ENCODE measurements at places on chromosomes 4 and X.

DNA sequence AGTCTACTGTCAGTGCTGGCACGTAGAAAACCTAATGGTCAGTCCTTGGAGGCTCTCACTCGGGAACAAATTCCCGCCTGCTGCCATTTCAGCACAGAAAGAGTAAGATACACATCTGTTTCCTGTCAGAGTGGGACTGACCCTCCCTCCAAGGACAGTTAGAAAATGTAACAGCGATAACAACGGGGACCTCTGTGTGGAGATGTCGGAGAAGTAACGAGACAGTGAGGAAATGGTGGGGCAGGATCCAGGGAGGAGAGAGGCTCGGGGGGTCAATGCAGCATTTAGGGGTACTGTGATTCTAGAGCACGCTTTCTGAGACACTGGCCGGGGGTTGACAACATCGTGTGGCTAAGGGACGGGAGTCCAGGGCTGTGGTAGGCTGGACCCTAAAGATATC is 36.0 kb upstream of the SORCS2 start:
- no peak for DNase-seq

GRCh38 chr4:63529581-63530337 is 879.5 kb downstream of the TECRL start:
- DNase-seq = no peak

DNA sequence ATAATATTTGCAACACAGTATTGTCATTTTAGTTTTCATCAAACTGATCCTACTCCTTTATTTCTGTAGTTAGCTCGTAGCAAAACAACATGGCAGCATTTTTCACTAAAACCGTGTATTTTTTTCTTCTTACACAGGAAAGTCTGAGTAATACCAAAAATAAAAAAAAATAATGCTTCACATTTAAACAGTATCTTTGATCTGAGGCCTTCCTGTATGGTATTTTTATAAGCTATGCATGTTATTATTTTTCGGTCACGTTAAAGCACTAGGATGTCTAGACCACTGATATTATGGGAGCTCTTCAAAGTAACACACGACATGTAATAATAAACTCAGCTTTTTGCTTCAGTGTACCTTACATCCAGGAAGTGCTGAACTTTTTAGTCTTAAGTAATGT is 94.1 kb upstream of the SRD5A3 start:
- DNase-seq = no peak

DNA sequence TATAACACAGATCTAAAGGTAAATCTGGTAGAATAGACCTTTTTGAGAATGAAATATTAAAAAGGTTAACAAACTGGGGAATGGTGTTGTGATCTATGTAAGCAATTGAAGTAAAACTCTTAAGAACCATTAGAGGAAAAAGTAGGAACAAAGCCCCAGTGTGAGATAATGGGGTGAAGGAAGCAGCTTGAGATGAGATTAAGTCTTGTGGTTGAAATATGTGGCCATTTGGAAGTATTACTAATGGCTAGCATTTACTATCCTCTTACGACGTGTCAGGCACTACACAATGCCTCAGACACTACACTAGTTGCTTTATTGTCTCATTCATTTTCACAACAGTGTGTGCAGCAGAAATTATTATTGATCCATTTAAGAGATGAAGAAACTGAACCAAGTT is 25.9 kb upstream of the NDNF start:
- DNase-seq = no peak

DNA sequence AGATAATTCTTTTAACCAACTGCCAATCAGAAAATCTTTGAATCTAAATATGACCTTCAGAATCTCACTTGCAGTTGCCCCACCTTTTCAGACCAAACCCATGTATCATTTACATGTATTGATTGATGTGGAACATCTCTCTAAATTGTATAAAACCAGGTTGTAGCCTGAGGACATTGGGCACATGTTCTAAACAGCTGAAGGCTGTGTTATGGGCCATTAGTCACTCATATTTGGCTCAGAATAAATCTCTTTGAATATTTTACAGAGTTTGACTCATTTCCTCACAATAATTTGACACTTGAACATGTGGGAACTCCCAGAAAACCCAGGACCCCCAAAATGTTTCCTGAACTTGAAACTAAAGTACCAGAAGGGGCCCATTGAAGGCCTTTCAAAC is 58.7 kb downstream of the UGT2B10 start:
- DNase-seq = no peak

GRCh38 chr4:178280362-178280761 is 838.1 kb upstream of the AGA start:
- DNase-seq = no peak

- no peak for DNase-seq
Measured at GRCh38 chrX:94545722-94546121, 871.7 kb downstream of the FAM133A start.

DNA sequence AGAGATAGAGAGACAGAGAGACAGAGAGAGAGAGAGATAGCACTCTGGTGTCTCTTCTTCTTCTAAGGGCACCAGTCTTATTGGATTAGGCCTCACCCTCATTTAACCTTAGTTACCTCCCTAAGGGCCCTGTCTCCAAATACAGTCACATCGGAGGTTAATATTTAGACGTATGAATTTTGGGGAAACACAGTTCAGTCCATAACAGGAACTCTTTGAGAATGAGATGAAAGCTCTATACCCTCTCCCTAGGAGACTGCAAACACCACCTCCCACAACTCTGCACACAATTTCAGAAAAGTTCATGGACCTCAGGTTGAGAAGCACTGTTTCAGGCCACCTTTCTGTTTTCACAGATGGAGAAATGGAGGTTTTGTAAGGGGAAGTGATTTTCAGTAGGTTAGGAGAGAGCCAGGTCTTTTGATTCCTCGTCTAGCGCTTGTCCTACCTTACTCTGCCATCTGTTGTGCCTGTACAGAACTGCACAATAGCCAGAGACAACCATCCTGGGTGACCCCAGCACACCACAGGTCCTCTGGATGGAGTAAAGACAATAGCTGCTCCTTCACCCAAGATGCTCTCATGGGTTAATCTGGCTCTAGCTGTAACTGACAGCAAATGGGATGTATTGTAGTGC is 16.9 kb upstream of the LOC101059915 start:
- DNase-seq = no peak

DNA sequence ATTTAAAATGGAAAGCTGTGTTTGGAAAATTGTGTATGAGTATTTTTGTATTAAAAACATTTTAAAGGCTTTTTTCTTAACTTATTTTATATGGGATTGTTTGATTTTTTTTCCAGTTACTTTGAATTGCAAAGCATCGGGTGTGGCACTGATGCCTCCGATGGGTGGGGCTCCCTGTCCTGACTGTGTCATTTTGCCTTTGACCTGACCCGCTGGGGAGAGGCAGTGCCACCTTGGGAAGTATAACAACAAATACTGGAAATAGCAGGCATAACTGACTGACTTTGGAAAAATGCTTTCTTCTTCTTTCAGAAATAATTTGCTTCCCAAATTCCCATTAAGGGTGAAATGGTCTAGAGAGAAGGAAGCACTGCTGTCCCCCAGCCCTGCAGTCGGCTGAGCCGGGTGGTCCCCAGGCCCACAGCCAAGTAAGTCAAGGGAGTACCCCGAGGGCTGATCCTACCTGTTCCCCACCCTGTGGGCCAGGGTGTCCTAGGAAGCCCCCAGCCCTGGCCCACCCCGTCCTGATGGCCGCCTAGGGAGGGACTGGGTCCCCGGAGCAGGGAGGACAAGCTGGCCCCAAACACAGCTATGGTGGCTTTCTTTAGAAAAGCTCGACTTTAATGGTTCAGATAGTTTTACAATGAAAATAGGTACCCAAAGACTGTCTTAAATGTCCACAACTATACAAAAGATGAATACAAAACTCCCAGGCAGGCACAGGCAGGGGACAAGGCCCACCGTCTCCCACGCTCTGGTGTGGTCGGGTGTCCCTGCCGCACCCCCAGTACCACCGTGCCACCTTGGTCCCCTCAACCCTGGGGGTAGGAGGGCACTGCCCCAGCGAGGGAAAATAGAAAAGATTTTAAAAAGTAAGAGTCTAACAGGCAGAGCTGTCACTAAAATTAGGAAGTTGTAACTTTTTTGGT is 26.4 kb downstream of the NELFA start:
- DNase-seq = no peak

DNA sequence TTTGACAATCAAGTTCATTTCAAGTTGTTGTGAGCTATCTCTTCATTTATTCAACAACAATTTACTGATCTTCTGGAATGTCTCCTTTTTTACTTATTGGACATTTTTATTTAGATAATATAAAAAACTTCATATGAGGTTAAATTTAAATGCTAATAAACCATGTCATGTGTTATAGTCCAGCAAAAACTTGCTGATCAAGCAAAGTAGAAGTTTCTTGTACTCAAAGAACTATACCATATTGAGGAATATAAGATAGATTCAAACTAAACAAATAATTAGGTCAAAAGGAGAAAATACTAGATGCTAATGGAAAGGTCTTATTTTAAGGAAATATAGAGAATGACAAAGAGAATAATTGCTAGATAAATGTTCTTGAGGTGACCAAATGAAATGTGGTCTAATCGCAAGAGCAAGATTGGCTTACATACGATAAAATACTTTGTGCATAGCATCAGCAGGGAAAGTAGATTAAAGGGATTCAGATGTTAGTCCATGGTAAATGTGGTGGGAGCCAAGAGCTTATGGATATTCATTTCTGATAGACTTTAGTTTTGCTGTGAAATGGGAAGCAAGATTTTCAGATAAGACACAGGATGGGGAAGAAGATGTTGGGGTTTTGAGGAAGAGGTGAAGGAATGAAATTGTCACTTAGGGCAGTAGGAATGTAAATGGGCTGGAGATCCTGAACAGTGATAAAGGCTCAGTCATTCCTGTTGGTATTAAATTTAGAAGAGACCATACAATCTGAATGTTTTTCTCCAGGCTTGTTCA is 229.5 kb downstream of the MAPK10 start:
- no peak for DNase-seq

- DNase-seq = no peak
Measured at GRCh38 chr4:152579916-152580315, 44.0 kb upstream of the FBXW7 start.

Measured in NK-92 treated with Interleukin-12 subunit alpha and Interleukin-12 subunit beta, amount 100 ng/mL, for 24 hours (cell line).